Urinary bladder (tissue), 4 donors: ENCODE measurements at places on chromosomes 2 and 18. TPM values are rescaled to one million over a fixed set of nuclear protein-coding genes. Genes with fewer than 3 reads are reported as not detected.

DNA sequence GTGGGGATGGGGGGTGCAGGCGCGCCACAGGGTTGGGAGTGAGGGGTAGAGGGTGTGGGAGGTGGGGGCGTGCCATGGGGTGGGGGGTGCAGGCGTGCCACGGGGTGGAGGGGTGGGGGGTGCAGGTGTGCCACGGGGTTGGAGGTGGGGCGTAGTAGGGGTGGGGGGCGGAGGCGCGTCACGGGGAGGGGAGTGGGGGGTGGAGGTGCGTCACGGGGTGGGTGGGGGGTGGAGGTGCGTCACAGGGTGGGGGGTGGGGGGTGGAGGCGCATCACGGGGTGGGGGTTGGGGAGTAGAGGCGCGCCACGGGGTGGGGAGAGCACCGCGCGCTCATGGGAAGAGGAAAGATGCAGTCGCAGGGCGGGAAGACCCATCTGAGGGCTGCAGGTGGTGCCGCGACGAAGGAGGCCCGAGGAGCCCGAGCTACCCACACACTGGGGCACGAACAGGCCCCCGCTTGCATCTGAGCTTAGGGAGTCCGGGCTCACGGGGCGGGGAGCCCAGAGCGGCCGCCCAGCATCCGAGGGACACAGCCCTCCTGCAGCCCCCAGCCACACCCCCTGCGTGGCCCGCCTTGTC is 37.5 kb downstream of the SNED1 start:
- no peak for DNase-seq

DNA sequence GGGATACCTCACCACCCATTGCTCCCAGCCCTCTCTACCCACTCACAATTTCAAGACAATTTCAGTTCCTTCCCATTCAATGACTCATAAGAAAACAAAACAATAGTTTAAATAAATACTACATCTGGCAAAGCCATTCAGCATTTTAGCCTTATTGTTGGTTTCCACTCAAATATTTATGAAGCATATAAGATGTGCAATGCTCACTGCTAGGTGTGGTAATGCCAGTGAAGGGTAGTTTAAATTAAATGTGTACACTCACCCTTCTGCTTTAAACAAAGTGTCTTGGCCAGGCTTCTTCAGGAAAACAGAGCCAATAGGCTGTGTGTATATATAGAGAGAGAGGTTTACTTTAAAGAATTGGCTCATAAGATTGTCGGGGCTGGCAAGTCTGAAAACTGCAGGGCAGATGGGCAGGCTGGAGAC is 37.0 kb downstream of the INO80C start:
- DNase-seq, result no peak

Gene SNORC
- 0.48 TPM for total RNA-seq

Gene DBI
- total RNA-seq, result 65.6 TPM

Gene RAD51AP2
- 0.26 TPM for total RNA-seq

DNA sequence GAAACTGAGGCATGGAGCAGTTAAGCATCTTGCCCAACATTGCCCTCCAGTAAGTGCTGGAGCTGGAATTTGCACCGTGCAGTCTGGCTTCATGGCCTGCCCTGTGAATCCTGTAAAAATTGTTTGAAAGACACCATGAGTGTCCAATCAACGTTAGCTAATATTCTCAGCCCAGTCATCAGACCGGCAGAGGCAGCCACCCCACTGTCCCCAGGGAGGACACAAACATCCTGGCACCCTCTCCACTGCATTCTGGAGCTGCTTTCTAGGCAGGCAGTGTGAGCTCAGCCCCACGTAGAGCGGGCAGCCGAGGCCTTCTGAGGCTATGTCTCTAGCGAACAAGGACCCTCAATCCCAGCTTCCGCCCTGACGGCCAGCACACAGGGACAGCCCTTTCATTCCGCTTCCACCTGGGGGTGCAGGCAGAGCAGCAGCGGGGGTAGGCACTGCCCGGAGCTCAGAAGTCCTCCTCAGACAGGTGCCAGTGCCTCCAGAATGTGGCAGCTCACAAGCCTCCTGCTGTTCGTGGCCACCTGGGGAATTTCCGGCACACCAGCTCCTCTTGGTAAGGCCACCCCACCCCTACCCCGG is 1.3 kb downstream of the PROC start:
- no peak for DNase-seq

- DNase-seq, result no peak
Observed at GRCh38 chr2:151757861-151758260, 23.6 kb upstream of the NEB start.

Gene FBXO15
- 1.1 TPM for total RNA-seq

Gene MLPH
- total RNA-seq, result 11.7 TPM

Gene NT5DC4
- not detected for total RNA-seq

DNA sequence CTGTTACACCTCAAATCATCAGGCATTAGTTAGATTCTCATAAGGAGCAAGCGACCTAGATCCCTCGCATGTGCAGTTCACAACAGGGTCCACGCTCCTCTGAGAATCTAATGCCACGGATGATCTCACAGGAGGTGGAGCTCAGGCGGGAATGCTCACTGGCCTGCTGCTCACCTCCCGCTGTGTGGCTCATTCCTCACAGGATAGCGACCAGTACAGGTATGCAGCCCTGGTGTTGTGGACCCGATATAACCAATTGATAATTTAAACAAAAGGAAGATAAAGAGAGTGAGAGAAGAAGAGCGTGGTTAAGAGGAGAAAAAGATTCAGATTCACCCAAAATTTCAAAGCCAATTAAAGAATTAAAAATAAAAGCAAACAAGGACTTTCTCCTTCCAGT is 20.8 kb downstream of the TLK1 start:
- DNase-seq, result no peak
